NCI-H1694 treated with DMSO at 0.1 percent for 48 hours (cell line): ENCODE measurements at places on chromosomes 5 and 9.

GRCh38 chr9:89781838-89782540, 177.2 kb downstream of the GADD45G start:
- no peak for DNase-seq

DNA sequence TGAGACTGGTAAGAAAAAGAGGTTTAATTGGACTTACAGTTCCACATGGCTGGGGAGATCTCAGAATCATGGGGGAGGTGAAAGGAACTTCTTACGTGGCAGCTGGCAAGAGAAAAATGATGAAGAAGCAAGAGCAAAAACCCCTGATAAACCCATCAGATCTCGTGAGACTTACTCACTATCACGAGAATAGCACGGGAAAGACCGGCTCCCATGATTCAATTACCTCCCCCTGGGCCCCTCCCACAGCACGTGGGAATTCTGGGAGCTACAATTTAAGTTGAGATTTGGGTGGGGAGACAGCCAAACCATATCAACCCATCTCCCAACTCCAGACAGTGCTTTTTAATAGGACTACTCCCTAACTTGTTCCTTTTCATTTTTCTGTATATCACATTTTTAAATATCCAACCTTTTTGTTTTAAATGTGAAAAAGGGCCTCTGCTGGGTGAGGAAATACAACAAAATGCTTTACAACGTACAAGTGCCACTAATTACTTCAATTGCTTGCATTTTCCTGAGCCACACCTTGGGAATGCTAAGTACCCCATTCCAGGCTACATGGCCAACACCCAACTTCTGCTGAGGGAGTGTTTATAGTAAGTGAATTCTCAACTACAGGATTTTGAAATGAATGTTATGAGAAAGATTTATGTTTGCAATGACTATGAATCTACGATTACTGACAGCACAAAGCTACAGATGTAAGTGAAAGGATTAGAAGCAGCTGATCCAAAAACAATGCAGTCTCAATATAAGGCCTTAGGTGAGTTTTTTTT, 294.1 kb upstream of the CD180 start:
- DNase-seq, result no peak

DNA sequence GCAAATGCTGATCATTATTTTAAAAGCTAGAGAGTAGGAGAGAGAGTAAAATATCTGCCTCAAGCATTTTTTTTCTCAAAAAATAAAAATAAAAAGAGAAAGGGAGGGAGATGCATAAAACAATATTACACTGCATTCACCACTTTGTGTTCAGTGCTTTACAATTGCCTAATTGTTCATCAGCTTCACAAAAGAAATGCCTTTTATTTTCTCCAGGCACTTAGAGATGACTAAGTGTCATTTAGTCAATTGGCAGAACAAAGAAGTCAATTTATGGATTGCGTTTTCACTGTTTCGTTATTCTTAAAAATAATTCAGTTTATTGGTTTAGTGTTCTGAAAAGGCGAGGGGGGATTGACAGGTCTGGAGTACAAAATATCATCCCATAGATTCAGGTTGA, 232.5 kb upstream of the CCNH start:
- DNase-seq, result no peak

- no peak for DNase-seq
These were observed 36.3 kb upstream of the IL13 start for GRCh38 chr5:132621699-132622098.

DNA sequence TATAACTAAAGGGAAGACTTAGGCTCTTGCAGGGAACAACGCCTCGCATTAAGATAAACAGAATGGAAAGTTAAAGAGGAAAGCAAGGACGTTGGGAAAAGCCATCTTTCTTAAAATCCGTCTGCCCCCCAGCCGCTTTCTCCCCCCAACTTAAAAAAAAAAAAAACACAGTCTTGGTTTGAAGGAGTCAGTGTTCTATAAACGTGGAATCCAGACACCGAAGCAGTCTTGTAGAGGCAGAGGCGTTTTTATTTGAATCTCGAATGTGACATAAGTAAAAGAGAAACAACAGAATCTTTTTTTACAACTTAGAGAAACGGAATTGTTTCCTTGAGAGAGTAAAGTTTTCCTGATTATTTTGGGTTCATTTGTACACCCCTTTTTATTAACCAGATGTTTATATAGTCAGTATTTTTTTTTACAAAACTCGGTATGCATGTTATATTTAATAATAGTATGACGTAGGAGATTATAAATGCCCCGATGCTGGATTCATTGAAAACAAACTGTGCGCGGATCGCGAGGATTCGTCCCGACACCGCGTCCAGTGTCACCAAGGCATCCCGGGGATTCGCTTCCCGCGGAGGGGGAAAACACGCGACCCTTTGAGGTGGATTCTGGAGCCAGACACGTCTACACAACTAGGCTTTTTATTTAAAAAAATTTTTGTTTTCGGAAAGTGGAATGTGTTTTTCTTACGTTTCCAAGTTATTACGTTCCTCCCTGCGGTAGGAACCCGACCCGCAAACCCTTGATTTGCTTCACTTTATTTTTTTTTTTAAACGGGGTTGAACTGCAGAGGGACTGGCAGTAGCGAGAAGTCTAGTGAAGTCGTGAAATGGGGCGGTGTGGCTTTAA, 6.7 kb downstream of the PTCH1 start:
- DNase-seq, result no peak

DNA sequence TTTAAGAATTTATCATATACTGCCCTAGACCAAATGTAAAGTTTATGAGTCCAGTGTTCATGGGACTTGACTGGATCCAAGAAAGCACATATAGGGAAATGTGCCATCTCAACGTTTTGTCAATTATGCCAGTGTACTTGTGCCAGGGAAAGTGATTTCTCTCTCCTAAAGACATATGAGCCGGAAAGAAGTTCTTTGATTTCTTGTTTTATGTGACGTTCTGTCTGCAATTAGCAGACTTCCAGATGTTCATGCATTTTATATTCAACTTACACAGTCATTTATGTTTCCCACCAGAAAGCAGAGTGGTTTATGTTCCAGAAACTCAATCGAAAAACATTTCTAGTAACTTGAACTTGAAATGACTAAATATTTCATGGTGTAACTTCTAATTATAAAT, 203.8 kb downstream of the FAM170A start:
- DNase-seq, result no peak

DNA sequence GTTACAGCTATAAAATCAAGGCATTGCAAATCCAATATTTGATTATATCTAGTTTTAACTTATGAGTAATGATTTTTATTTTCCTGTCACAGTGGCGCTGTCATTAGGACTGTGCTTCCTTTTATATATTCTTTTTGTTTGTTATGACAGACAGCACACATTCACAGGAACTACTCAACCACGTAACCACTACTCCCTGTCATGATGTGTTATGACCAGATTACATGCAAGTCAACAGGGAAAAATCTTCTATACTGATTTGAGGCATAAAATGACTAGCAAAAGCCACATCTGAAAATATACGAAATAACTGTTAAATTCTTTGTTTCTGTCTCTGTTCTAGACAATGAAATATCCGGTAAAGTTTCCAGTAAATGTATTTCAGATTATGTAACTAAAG, 25.4 kb downstream of the SREK1 start:
- DNase-seq, result no peak

GRCh38 chr9:5466766-5467165, 16.4 kb downstream of the CD274 start:
- no peak for DNase-seq

- DNase-seq, result no peak
These were observed 36.5 kb upstream of the GLDC start for GRCh38 chr9:6681957-6682501.

- DNase-seq, result no peak
These were observed 3.5 kb downstream of the CCNB1 start for GRCh38 chr5:69170495-69170894.

DNA sequence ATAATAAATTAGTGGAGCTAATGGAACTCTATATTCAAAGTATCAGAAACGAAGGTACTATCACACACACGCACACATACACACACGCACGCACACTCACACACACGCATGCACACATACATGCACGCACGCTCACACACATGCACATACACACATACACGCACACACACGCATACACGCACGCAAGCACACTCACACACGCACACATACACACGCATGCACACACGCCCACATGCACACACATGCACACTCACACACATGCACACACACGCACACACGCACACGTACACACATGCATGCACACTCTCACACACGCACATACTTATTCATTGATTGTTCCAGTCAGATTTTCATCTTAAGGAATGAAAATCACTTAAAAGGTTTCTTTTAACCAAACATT, 69.8 kb upstream of the ICE1 start:
- no peak for DNase-seq

GRCh38 chr9:98719055-98719454, 10.3 kb upstream of the GABBR2 start:
- no peak for DNase-seq

DNA sequence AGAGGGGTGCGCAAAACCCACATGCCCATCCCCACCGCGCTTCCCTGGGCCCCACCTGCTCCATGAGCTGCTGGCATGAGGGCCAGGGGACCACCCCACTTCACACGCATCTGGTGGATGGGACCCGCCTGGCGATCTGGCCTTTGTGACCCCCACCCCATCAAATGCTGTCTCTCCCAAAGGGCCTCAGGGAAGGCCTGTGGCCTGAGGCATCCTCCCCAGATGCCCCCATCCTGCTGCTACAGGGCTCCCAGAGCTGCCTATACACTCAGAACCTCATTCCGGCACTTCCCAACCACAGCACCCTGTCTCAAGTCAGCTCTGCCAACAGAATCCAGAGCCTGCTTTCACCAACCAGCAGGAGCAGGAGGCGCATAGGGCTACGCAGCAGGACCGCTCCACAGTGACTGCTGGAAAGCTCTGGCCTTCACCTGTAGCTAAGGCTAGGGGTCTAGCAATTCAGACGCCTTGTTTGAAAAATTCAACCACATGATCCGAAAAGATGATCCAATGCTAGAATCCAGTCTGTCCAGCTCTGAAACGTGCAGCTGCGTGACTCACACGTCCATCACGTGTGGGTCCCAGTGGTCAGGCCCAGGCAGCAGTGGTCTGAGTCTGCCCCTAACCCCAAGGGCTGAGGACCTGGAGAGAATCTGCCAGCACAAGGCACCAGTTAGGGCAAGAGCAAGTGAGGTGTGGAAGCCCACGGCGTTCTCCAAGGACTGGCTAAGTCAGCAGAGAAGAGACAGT, 1.4 kb upstream of the SNAPC4 start:
- no peak for DNase-seq

- DNase-seq, result no peak
These were observed 367.8 kb downstream of the HINT1 start for GRCh38 chr5:130797303-130797702.

- DNase-seq, result no peak
These were observed 115.8 kb upstream of the OTULINL start for GRCh38 chr5:14465776-14466175.

- no peak for DNase-seq
These were observed 14.3 kb upstream of the RANBP6 start for GRCh38 chr9:6029604-6030274.

DNA sequence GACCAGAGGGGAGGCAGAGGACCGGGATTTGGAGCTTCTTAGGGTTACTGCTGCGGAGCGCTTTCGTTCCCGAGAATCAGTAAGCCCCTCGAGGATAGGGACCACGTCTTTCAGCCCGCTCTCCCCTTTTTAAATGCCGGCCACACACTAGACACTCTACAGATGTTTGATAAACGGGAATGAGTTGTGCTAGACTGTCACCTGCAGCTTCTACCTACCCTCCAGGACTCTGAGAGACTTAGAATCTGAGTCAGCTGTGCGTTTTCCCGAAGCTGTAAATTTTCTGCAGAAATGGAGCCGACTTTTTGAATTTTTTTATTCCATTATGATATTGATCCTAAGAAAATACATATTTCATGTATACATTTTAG, 670 bp downstream of the CCDC171 start:
- DNase-seq, result no peak

DNA sequence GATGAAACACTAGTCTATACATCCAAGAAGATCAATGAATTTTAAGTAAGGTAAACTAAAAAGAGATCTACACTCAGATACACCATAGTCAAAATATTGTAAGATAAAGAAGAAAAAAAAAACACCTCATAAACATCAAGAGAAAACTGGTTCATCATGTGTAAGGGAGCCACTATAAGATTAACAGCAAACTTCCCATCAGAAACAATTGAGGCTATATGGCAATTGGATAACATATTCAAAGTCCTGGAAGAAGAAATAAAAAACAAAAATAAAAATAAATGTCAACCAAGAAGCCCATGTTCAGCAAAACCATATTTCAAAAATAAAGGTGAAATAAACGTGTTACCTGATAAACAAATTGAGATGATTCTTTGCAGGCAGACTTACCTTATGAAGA, 3.6 kb downstream of the OR13C8 start:
- no peak for DNase-seq

DNA sequence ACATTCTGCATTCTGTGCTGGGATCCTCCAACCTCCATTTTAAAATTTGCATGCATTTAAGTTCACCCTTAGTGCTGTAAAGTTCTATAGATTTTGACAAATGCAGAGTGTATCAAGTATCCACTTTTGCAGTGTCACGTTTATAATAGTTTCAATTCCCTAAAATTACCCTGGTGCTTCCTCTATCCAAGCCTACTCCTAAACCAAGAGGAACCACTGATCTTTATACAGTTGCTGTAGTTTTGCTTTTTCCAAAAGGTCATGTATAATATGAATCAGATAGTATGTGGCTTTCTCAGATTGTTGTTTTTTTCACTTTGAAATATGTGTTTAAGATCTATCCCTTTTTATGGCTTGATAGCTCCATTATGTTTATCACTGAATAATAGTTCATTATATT, 468.4 kb upstream of the CDH6 start:
- no peak for DNase-seq

DNA sequence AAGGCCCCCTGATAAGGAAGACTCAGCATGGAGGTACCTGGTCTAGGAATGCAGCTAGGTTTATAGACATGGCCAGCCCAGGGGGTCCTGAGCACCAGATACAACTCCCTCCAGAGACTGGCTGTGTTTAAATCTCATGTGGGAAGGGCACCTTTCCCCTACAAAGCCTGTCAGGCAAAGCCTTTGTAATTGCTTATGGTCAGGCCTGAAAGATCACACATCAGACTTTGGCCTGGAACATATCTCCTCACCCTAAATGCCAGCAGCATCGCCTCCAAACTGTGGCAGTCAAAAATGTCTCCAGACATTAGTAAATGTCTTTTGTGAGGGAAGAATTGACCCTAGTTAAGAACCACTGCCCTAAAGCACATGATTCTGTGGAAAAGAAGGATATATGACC, 51.6 kb upstream of the MACIR start:
- DNase-seq, result no peak

DNA sequence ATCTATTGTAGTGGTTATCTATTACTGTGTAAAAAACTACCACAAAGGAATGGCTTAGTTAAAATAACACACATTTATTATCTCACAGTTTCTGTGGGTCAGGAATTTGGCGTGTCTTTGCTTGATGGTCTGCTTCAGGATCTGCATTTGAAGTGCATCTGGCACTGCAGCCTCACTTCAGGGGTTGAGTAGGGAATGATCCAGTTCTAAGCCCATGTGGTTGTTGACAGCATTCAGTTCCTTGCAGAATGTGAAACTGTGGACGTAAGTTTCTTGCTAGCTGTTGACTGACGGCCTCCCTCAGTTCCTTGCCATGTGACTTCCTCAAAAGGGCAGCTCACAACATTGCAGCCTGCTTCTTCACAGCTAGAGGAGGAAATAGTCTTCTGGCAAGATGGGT, 2.1 kb upstream of the OGN start:
- no peak for DNase-seq

GRCh38 chr5:159113405-159113804, 13.7 kb upstream of the EBF1 start:
- no peak for DNase-seq
